Caki2 (cell line): ENCODE measurements at places on chromosomes 11 and 22. TPM values are rescaled to one million over a fixed set of nuclear protein-coding genes. Genes with fewer than 3 reads are reported as not detected.

GRCh38 chr11:70712471-70712870, 314.1 kb downstream of the CTTN start:
- no peak for DNase-seq

PHOX2A gene
- not detected in 2 replicates for total RNA-seq

- no peak for DNase-seq
Measured at GRCh38 chr11:121762820-121763219, 310.1 kb upstream of the SORL1-AS1 start.

OR51B2 gene
- total RNA-seq = not detected in 2 replicates

DRICH1 gene
- total RNA-seq = not detected in 2 replicates

DNA sequence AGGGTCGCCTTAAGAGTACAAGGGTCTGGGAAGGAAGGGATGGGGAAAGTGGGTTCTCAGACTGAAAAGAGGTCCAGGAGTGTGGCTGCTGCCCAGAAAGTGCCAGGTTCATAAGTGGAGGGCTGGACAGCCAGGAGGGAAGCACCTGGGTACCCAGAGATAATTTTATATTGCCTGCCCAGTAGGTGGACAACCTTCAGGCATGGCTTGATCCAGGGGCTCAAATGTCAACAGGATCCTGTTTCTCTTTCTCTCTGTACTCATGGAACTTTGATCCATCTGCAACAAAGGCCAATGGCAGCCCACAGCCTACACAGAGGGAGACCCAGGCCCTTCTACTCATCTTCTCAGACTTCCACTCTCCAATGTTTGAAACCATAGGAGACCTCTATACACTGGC, 80.5 kb upstream of the GRK3 start:
- DNase-seq = no peak

DNA sequence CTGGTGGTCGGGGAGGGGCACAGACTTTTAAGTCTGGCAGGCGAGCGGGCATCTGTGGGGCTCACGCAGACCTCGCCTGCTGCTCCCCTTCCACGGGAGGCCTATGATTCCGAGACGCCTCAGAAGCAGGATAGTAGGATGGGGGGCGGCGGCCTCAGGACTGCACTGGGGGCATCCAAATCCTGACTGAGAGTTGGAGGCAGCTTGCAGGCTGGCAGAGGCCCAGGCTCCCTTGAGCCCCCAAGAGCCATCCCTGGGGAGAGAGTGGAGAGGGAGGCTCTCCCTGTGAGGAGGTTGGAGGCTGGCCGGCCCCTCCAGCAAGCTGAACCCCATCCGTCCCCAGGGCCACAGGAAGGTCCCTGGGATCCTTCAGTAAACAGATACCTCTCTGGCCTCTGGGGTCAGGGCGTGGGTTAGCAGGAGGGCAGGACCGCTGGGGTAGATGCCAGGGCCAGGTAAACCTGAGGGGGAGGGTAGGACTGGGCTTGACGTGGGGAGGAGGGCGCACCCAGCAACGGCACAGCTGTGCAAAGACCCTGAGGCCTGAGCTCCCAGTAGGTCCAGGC, 33.3 kb downstream of the SBF1 start:
- DNase-seq = no peak
